Endothelial cell of umbilical vein (primary cell): ENCODE measurements at places on chromosomes 3 and 15. TPM values are rescaled to one million over a fixed set of nuclear protein-coding genes. Genes with fewer than 3 reads are reported as not detected.

- no peak for DNase-seq
Measured at GRCh38 chr15:87021751-87022150, 942.1 kb downstream of the AGBL1 start.

GRCh38 chr3:121473001-121473400 lies 72.8 kb downstream of the POLQ start:
- no peak for DNase-seq

GRCh38 chr3:42975456-42975855 lies 3.7 kb upstream of the GASK1A start:
- no peak for DNase-seq

- DNase-seq: no peak
Measured at GRCh38 chr15:83943849-83944404, 290.0 kb downstream of the ADAMTSL3 start.

DNA sequence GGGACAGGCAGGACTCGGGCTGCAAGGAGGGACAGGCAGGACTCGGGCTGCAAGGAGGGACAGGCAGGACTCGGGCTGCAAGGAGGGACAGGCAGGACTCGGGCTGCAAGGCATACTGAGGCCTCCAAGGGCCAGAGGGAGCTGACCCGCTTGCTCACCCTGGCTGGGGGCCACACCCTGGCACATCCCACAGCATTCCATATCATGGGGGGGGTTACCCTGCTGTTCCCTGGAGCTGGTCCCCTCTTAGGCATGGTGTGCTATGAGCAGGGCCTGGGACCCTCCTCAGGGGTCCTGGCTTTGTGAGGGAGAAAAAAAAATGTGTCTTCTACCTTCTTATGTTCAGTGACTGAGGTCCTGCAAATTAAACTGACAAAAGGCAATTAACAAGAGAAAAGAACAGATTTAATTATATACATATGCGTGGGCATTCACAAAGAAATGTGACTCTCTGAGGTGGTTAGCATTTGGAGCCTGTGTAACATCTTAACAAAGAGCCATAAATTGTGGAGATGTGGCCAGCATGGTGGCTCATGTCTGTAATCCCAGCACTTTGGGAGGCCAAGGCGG lies 97.6 kb upstream of the ALDH1A3 start:
- no peak for DNase-seq

- DNase-seq: no peak
Measured at GRCh38 chr3:9730657-9731205, 804 bp upstream of the BRPF1 start.

DNA sequence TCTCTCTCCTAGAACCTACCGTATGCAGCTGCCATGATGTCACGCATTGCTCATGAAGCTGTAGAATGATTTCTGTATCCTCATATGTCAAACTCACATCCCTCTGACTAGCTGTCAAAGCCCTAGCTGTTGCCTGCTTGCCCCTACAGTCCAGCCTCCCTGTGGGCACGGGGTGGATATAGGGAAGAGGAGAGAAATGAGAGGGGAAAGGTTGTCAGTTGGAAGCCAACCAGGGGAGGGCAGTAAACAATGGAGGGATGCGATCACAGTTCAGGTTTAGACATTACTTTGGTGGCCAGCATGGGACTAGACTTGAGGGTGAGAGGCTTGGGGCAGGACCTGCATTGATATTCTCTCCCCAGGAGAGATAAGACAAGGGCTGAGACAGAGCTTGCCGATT lies 1.7 kb upstream of the HDGFL3 start:
- DNase-seq: no peak

DNA sequence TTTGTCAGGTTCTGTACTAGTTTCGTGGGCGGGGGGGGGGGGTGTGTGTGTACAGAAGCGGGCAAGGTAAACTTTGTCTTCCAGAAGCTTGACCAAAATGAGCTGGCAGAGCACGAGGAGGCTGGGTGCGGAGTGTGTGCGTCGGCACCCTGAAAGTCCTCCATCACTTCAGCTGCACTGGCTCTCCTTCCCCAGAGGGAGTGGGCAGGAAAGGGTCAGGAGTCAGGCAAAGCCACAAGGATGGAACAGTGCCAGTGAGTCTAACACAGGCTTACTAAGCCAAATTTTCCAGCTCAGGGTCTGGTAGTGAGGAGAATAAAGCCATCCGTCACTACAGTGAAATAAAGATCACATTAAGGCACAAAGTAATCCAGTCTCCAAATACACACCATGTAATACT lies 11.9 kb upstream of the SH3GL3 start:
- DNase-seq: no peak

- no peak for DNase-seq
Measured at GRCh38 chr15:76070921-76071635, 11.3 kb downstream of the TMEM266 start.

- DNase-seq: no peak
Measured at GRCh38 chr15:101246824-101247745, 4.8 kb downstream of the CHSY1 start.

- DNase-seq: no peak
Measured at GRCh38 chr3:127286571-127287140, 1.2 kb downstream of the PRR20G start.

- no peak for DNase-seq
Measured at GRCh38 chr3:180116203-180116602, 79.5 kb upstream of the PEX5L start.

- DNase-seq: no peak
Measured at GRCh38 chr3:190380184-190380583, 7.8 kb upstream of the CLDN16 start.

Gene SCN11A
- 0.07 TPM in 1 of 2 replicates, not detected in the other for total RNA-seq

Gene LTK
- total RNA-seq: 0.15 and 0.21 TPM in 2 replicates

Gene CYP1A2
- not detected in 2 replicates for total RNA-seq

Gene RPL39L
- 16.8 and 22.3 TPM in 2 replicates for total RNA-seq

Gene ACTRT3
- total RNA-seq: 3.3 and 5.1 TPM in 2 replicates
